ENCODE measurements at places on chromosomes 16 and 17.

GRCh38 chr16:88548131-88548874, 21.9 kb upstream of the ZC3H18 start:
- no peak for DNase-seq

GRCh38 chr17:50426814-50427787, 1.1 kb downstream of the ACSF2 start:
- peak; percentile 40 for DNase-seq

GRCh38 chr16:87948119-87948545, 3.1 kb upstream of the BANP start:
- DNase-seq = no peak

DNA sequence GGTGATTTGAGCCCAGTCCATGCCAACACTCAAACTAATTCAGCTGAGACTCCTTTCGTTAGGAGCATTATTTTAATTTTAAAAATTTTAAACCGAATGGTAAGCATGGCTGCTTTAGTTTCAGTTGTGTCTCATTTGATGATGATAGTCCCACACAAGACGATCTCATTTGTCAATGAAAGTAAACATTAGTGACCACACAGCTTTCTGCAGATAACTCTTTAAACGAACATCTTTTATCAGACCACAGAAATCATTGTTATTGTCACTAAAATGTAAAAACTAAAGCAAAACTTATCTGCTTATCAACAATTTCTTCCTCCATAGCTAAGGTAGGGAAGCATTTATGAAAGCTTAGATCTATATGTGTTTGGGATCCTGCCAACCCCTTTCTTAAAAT, 382.2 kb downstream of the ZFHX3 start:
- no peak for DNase-seq

DNA sequence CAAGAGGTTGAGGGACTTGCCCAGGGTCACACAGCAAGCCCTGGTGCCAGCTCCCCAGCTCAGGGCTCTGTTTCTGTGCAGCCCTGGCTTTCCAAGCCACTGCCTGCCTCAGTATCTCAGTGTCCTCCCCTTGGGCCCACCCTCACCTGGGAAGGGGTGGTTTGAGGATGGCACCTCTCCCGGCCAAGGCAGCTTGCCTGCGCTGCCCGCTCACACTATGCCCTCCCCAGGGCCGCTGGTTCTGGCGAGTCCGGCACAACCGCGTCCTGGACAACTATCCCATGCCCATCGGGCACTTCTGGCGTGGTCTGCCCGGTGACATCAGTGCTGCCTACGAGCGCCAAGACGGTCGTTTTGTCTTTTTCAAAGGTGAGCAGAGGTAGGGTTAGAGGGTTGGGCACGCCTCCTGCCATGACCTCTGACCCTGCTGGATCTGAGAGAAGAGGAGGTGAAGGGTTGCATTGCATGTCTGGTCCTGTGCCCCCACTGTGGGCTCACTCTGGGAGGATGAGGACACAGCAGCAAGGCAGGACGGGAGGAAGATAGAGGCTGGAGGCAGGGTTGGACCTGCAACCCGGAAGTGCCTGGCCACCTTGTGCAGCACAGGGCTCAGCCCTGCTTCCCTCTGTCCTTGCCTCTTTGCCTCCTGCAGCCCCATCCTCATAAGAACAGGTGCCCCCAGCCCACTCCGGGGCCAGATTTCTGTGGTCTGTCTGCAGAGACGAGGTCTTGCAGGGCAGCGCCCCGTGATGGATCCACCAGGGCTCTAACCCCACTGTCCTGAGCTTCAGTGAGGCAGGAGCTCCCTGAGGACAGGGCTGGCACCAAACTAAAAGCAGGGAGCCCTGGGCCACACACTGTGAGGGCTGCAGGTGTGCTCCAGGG, 16.7 kb downstream of the MMP15 start:
- DNase-seq = no peak

DNA sequence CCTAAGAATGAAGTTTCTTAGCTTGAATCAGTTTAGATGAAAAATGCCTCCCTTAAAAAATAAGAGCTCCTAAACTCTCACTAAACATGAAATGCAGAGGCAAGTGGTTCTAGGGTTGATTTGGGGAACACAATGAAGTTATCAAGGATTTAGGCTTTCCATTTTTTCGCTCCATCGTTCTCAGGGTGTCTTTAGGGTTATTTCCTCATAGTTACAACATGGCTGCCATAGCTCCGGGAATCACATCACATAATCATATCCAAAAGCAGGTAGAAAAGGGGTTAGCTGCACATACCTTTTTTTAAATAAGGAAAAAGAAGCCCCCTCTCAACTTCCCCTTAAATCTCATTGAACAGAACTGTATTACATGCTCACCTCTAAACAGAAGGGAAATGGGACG, 21.4 kb downstream of the ZP2 start:
- DNase-seq = no peak

DNA sequence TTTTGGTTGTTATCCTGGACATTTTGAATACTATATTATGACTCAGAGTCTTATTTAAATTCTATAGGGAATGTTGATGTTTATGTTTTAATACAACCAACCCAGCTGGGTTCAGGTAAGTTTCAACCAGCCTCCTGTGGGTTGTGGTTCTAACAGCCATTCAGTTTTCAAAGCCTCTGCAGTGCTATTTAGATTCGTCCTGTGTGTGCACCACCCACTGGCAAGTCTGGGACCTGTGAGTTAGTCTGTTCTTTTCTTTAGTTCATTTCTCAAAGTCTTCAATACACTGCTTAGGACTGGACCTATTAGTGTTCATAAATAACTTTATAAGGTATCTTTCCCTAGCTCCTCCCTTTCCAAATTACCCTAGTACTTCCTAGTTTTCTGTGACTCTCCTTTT, 170.6 kb downstream of the TMEM132E start:
- DNase-seq = no peak

GRCh38 chr17:8904201-8904600, 36.7 kb upstream of the PIK3R6 start:
- DNase-seq = no peak

DNA sequence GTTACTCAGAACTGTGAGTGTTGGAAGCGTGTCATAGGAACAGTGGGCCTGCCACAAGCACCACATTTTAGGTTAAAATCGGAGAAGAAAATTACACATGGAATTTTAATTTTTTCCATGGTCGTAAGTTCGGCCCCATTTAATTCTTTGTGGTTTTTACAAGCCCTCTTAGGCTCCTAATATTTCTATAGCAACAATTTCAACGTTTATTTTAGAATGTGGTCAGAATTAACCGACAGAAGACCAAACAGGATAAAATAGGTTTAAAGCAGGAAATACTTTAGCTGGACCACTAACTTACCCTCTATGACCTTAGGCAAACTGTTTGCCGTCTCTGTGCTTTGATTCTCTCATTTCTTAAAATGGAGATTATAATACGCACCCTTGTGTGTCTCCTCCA, 69.9 kb downstream of the FTO start:
- DNase-seq = no peak

GRCh38 chr17:44928136-44928535, 12.8 kb upstream of the GFAP start:
- no peak for DNase-seq

Measured in brain microvascular endothelial cell (primary cell).